Amniotic stem cell (primary cell): ENCODE measurements at places on chromosomes 3 and 15.
A peak's percentile ranks its signal among the peaks of the same experiment; 100 is the strongest.

- no peak for DNase-seq
These were observed 41.7 kb downstream of the RASGRP1 start for GRCh38 chr15:38522922-38523321.

DNA sequence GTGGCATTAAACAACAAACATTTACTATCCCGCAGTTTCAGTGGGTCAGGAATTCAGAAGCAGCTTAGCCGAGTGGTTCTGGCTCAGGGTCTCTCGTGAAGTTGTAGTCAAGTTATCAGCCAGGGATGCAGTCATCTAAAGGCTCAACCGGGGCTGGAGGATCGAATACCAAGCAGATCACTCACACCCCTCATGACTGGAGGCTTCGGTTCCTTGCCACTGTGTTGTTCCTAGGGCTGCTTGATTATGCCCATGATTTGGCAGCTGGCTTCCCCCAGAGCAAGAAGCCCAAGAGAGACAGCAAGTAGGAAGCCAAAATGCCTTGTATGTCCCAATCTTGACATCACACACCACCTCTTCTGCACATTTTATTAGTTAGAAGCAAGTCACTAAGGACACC, 33.9 kb upstream of the CDCP1 start:
- DNase-seq = peak; percentile 19

- no peak for DNase-seq
These were observed 14.2 kb upstream of the SLC7A14 start for GRCh38 chr3:170600005-170600624.

GRCh38 chr15:64635499-64636495, 139.6 kb downstream of the RBPMS2 start:
- DNase-seq = no peak

DNA sequence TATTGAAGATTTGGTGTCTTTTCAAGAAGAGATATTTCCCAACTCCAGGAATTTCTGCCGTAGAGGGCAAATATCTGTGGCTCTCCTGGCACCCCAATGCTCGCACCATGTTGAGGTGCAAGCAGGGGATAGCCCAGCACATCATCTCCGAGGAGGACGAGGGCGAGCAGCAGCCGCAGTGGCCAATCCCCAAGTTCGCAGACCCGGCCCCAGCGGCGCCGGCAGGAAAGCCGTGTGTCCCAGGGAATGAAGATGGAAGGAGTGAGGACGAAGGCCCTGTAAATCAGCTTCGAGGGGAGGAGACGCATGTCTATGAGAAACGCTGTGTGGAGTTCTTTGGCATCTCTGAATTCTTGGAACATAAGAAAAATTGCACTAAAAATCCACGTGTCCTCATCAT, 213.4 kb upstream of the UBE2E2 start:
- DNase-seq = no peak

GRCh38 chr3:3927965-3928364, 128.7 kb downstream of the LRRN1 start:
- no peak for DNase-seq

DNA sequence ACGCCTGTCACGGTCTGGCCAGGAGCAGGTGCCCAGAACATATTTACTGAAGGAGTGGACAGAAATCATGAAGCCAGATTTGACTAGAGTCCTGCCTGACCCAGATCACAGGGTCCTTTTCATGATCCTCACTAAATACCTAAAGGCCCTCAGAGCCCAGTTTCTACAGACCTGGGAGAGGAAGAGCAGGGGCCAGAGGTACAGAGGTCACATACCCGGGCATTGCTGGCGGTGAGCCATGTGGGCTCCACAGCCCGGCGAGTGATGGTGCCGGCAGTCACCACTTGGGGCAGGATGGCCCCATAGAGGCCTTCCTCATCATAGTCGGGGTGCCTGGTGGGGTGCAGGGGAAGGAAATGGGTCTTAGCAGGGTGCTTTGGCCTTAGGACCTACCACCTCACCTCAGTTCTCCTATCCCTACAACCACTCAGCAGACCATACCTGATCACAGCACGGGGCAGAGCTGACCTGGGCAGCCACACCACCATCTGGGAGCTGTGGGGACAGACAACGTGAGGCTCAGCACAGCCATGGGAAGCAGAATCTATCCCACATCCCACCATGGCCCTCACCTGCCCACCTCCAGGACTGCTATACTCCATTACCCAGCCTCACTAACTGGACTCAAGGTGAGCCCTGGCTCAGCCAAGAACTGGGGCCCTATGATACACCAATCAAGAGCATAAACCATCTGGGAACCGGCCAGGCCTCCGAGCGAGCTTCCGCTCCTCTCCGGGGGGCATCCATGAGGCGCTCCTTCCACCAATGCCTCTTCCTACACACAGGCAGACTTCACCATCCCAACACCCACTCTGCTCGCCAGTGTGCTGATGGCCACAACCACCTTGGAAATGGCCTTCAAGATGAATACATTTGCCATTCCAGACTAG, 12.9 kb downstream of the POLG start:
- DNase-seq = no peak

- DNase-seq = no peak
These were observed 35.3 kb downstream of the CCPG1 start for GRCh38 chr15:55372701-55373440.

DNA sequence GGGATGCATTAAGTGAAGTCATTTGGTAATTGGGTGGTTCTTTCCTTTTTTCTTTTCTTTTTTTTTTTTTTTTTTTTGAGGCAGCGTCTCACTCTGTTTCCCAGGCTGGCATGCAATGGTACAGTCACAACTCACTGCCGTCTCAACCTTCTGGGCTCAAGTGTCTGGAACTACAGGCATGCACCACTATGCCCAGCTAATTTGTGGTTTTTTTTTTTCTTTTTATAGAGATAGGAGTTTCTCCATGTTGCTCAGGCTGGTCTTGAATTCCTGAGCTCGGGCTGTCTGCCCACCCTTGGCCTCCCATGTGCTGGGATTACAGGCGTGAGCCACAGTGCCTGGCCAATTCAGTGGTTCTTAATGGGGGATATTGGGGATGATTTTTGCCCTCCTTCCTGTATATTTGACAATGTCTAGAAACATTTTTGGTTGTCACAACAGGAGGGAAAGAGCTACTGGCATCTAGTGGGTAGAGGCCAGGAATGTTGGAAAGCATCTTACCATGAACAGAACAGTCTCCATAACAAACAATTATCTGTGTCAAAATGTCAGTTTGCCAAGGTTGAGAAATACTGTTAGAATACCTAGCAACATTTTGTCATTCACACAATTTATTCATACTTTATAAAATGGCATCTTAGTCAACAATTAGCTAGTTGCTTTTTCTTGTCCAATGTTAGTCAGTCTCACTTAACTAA, 79.4 kb upstream of the CNTN3 start:
- no peak for DNase-seq

DNA sequence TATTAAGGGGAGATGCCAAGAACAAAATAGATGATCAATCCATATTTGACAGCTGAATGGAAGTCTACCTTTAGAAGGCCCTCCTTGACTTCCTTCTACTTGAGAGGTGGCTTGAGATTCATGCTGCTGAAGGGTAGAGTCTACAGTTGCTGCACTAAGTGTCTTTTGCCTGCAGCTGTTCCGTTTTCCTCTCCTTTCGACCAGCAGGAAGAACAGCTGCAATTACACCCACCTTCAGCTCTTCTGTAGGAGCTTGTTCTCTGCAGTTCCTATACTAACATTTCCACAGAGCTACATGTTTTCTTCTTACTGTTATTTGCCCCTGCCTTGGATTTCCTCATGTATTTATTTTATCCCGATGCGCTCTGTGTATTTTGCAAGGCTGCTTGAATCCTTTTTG, 79.1 kb downstream of the ARRDC4 start:
- DNase-seq = no peak

DNA sequence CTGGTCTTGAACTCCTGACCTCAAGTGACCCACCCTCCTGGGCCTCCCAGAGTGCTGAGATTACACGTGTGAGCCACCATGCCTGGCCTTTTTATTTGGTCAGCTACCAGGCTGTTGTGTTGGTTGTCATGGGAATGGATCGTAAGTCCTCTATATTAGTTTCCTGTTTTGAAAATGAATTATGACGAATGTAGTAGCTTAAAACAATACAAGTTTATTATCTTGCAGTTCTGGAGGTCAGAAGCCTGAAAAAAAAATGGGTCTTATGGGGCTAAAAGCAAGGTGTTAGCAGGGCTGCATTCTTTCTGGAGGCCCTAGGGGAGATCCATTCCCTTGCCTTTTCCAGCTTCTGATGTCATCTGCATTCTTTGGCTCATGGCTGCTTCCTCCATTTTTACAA, 25.1 kb upstream of the HERC1 start:
- no peak for DNase-seq

DNA sequence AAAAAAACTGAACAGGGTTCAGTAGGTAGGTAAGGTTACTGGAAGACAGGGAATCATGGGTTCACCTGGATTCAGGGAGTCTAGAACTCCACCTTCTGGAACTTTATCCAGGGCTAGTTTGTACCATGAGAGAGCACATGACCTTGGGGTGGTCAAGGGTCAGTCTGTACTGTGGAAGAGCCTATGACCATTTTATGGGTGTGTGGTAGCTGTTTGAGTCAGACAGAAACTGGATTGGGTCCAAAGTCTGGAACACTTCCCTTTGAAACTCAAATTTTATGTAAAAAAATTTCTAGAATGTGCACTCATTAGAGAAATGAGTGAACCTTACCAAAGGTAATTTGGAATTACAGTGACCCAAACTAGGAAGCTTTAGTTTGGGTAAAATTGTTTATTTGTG, 486.0 kb upstream of the AGTR1 start:
- no peak for DNase-seq

DNA sequence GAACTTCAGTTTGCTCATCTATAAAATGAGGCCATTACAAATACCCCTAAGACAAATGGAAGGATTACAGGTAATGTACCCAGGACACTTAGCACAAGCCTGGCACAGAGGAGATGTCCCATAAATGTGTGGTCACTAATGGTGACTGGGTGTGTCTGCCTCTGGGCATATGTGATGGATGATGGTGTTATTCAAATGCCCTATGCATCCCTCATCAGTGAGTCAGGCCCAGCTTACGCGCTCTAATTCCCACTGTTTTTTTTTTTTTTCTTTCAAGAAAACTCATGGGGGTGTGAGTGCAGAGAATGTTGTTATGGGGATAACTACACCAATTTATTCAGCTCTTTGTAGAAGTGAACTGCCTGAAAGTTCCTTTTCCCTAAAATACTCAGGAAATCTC, 23.6 kb upstream of the KIF23 start:
- peak; percentile 52 for DNase-seq

DNA sequence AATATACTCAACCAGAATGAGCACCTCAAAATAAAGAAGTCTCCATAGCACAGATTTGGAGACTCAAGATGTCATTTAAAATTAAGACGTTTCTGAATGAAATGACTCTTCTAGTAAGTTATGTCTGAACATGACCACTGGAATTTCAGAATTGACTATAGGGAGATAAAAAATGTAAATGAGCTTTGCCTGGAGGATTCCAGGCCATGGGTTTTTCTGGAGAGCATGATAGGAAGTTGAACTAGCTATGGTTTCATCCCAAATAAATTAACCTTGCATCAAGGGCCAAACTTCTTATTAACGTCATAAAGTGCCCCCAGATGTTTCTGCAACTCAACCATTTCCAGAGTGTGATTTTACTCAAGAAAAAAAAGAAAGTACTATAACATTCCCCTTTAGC, 222.6 kb upstream of the NR2F2 start:
- no peak for DNase-seq

- DNase-seq = no peak
These were observed 46.5 kb upstream of the ICE2 start for GRCh38 chr15:60525341-60526039.

DNA sequence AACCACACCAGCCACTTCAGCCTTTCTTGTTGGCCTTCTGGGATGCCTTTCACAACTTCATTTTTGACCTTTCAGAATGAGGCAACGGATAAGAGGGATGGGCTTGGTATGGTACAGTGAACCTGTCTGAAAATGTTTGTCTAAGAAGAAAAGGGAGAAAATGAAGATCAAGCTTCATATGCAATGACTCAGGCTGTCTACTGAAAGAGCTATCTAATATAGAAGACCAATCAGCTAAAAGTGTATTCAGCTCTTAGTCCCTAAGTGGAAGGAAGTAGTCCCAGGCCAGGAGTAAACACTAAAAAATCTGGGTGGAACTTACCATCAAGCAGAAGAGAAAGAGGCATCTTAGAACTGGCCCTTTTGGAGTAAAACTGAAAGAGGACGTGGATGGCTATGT, 12.2 kb upstream of the UPK1B start:
- no peak for DNase-seq

DNA sequence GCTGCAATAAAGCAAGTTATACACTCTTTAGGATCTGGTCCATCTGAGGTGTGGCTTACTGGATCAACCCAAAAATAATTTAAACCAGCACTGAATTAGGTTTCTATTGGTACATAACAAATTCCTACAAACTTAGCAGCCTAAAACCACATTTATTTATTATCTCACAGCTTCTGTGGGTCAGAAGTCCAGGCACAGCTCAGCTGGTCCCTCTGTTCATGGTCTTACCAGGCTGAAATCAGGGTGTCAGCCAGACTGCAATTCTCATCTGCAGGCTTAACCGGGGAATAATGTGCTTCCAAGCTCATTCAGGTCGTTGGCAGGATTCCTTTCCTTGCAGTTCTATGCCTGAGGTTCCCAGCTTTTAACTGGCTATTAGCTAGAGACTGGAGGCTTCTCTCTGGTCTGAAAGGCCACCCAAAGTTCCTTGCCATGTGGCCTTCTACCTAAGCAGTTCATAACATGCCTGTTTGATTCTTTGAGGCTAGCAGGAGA, 477.4 kb upstream of the WNT5A start:
- DNase-seq = no peak

DNA sequence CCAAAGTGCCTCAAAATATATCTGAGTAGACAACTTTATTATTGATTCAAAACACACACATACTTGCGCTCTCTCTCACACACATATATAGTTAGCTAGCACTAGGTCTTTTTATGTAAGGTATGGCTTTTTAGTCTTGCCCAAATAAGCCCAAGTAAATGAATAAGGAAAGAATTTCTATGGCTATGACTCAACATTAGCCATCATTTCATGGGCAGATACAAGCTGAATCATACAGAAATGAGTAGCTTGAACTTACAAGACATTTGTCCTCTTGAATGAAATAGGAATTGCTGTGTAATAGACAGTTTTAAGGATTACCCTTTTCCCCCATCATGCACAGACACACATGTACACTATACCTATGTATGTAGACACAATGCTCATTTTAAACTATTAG, 4.9 kb downstream of the CADPS start:
- no peak for DNase-seq

- DNase-seq = no peak
These were observed 81.9 kb upstream of the ADAMTSL3 start for GRCh38 chr15:83571820-83572707.

DNA sequence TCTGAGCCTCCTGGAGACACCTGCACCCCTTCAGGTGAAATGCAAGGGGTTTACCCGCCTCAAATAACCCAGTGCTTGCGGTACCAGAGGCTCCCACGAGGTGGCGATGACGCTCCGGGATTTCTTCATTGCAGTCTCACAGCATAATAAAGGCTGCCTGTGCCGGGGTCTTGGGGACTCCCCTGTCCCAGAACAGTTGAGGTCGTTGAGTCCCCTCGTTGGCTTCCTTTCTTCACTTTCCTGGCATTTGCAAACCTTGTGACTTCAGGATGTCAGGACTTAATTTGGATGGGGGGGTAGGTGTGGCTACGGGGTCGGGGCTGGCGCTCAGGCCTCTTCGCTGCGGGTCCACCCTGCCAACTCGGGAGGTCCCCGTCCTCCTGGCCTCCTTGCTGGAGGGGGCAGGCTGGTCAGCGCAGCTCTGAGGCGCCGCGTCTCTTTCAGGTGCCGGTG, 1.3 kb downstream of the GNAT1 start:
- no peak for DNase-seq
